Bladder microvascular endothelial cell (primary cell): ENCODE measurements at places on chromosomes 16 and 17. TPM values are rescaled to one million over a fixed set of nuclear protein-coding genes. Genes with fewer than 3 reads are reported as not detected.

Gene ZNF232
- 4.0 and 5.5 TPM in 2 replicates for total RNA-seq

Gene TNP2
- not detected in 2 replicates for total RNA-seq

Gene GFAP
- total RNA-seq: 0.16 TPM in 1 of 2 replicates, not detected in the other

Gene PLCG2
- 12.3 and 56.6 TPM in 2 replicates for total RNA-seq

Gene MYBBP1A
- 33.4 and 42.7 TPM in 2 replicates for total RNA-seq

Gene APRT
- 89.9 and 96.5 TPM in 2 replicates for total RNA-seq

Gene CD300H
- total RNA-seq: not detected in 2 replicates

Gene PDE6G
- total RNA-seq: 0.81 and 3.5 TPM in 2 replicates

Gene AXIN2
- 1.4 and 2.6 TPM in 2 replicates for total RNA-seq

Gene CD300LD
- not detected in 2 replicates for total RNA-seq

Gene FLYWCH1
- 31.2 and 36.3 TPM in 2 replicates for total RNA-seq

Gene GNG13
- total RNA-seq: not detected in 2 replicates

Gene PLD6
- total RNA-seq: 1.3 and 2.4 TPM in 2 replicates

Gene SCGB1C2
- not detected in 2 replicates for total RNA-seq

Gene AIPL1
- not detected in 2 replicates for total RNA-seq

Gene SGSH
- total RNA-seq: 9.6 and 31.3 TPM in 2 replicates
